Smooth muscle cell of the brain vasculature (primary cell): ENCODE measurements at places on chromosomes 2 and 18.
A peak's percentile ranks its signal among the peaks of the same experiment; 100 is the strongest.

GRCh38 chr18:45783097-45784075 lies 42.1 kb upstream of the SIGLEC15 start:
- no peak for DNase-seq

DNA sequence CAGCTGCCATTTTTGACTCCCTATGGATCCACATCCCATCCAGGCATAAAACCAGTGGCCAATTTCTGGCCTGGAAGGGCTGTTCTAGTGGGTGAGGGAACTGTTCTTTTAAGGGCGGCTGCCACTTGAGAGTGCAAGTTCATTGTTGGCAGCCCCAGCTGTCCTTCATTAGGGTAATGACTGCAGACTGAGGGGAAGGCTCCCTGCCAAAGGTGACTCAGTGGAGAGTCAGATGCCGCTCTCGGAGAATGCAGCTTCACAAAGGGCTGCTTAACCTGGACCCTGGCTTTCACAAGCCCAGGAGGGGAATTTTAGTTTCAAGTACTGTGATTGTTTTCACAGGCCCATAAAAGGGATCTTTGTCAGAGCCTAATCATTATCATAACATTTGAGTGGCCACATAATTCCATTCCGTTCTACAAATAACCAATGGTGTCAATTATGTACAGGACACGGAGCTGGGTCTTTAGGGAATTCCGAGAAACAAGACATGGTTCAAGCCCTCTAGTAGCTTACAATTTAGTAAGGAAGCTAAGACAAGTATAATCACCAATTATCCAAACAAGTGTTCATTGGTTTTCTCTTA lies 235.7 kb downstream of the CDCA7 start:
- DNase-seq, result peak; percentile 79

DNA sequence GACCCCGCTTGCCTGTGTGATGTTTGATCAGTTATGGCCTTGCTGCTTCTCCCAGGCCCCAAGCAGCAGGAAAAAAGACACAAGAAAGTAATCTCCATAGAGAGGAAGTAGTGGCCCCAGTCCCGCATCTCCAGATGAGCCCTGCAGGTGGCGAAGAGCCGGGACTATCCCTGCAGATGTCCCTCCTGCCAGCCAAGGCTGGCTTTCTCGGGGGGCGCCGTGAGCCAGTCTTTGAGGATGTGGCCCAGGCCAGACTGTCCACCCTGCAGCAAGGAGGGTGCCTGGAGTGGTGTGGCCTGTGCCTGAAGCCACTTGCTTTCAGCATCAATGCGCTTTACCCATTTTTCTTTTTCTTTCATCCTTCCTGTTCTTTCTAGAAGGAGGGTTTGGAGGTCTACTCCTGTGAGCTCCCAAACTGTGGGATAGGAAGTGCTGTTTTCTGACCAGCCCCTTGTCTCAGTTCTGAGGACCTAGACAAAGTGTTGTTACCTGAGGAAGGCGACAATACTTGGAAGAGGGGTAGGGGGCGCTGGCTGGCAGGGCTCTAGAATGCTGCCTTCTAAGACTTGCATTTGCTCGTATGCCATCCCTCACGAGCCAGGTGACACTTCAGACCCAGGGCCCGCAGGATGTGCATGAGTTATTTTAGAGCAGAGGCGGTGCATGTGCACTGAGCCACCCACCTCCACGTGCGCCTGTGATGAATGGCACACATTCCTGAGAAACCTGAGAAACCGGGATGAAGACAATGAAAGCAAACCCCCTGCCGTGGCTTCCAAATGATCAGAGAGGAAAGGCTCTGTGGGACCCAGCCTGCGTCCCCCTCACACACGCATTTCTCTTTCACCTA lies 255.8 kb downstream of the FBXO15 start:
- no peak for DNase-seq

DNA sequence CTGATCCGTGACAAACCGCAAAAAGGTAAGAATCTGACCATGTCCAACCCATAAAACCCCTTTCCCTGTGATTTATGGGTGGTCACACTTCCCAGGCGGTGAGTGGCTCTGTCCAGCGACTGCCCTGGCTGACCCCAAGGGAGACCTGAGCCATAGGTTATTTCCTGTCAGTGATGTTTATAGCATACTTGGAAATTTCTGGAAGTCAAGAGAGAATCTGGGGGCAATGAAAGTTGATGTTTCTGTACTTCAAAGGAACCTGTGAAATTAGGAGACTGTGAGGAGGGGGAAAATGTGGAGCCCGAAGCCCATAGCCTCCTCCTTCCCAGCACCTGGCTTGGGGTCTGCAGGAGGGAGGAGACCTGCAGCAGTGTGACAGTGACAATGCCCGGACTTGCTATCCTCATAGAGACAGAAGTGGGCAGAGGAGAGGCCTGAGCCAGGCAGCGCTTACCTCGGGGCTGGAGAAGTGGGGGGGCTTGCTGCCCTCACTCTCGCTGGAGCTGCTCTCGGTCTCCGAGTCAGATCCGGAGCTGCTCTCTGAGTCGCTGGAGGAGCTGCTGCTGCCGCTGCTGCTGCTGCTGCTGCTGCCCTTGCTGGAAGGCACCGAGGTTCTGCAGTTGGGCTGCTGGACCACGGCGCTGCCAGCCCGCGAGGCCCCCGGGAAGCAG lies 111.3 kb upstream of the REV1 start:
- DNase-seq, result no peak

GRCh38 chr2:6828299-6828584 lies 37.5 kb downstream of the CMPK2 start:
- DNase-seq, result no peak

DNA sequence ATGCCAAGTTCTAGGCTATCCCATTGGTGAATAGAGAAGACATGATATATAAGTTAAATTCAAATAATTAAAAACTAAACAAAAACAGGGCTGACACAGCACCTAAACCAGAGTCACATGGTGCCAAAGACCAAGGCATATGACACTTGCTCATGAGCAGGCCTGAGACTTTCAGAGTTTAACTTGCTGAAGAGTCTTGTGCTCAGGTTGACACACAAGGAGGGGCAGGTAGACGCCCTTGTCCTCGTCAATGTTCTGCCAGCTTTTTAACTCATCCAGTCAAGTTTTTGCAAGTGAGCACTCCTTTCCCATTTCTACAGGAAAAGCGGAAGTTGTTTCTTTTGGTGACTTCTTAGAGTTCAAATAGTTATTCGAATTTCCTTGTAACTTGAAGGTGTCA lies 289.7 kb downstream of the CYRIA start:
- no peak for DNase-seq

DNA sequence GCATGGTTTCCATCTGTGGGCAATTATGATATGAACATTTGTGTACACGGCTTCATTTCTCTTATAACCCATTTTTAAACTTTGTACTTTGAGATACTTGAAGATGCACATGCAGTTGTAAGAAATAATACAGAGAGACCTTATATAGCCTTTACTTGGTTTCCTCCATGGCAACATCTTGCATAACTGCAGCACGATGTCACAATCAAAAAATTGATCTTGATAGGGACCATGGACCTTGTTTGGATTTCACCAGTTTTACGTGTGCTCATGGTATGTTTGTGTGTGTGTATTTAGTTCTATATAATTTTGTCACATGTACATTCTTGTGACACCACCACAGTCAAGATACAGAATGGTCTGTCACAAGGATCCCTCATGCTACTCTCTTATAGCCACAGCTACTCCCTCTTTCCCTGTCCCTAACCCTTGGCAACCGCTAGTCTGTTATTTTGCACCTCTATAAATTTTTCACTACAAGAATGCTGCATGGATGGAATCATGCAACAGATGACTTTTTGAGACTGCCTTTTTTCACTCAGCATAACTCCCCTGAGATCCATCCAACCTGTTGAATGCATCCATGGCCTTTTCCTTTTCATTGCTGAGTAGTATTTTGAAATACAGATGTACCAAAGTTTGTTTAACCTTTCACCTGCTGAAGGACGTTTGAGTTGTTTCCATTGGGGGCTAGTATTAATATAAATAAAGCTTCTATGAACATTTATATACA lies 19.4 kb upstream of the MLPH start:
- no peak for DNase-seq

- no peak for DNase-seq
Observed at GRCh38 chr2:221426929-221427328, 145.2 kb downstream of the EPHA4 start.

DNA sequence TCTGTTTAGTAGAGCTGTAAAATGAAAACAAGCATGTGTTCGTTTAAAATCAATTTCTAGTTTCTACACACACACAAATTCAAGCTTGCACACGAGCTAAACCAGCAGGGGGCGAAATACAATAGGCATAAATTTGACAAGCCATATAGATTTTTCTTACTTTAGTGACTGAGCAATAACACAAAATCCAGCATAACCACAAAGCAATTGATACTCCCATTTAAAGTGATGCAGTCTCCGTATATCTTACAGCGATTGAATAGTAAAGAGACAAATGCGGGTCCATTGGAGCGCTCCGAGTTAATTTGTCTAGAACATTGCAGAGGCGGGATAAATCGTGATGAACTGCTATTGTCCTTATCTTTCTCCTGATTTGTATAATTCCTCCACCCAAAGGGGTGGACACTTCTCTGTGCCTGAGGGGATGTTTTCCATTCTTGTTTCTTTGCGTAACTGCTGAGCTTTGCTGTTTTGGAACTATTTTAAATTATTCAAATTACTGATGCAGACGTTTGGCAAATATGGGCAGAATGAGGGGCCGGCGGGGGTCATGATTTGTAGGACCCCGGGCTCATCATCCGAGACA lies 1.2 kb upstream of the AFTPH start:
- peak; percentile 50 for DNase-seq

DNA sequence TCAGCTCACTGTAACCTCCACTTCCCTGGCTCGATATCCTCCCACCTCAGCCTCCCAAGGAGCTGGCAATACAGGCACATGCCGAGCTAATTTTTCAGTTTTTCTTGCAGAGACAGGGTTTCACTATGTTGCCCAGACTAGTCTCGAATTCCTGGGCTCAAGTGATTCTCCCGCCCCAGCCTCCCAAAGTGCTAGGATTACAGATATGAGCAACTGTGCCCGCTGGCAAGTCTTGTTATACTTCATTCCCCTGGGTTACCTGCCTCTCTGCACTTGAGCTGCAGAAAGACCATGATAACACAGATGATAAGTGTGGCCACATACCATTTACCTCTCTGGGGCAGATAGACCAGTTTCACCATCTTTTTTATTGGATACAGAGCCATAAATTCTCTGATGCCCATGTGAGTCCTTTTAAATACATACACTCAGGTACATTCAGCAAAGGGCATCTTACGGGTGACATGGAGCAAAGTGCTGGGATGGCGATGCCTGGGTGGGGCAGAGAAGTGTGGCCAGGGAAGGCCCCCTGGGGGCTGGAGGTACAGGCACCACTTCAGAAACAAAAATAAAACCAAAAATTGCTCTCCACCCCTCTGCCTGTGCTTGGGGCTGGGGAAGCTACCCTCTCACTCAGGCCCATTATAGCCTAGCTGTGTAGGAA lies 20.4 kb downstream of the CCT7 start:
- DNase-seq, result no peak
